ENCODE measurements at places on chromosomes 1 and 21. TPM values are rescaled to one million over a fixed set of nuclear protein-coding genes. Genes with fewer than 3 reads are reported as not detected.

DNA sequence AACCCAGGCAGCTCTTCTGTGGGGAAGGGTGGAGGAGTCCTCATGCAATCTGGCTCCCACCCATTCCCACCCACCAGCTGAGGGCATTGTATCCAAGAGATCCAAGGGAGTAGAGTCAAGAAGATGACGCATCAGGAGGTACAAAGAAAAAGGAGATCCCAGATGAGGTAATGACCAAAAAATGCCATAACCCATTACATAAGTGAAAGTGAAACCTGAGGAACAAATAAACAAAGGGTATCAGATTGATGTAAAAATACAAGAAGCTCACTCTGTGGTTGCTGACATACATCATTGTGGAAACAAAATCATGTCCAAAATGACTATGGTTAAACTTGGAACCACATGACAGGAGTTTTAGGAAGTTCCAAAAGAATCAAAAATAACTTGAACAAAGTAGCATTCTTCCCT, 42.5 kb downstream of the CCN1 start:
- H3K27me3 ChIP-seq = no peaks in the 10 kb centered on the region
- no peak overlapping the region for H3K27ac ChIP-seq
- H3K4me3 ChIP-seq = no peak overlapping the region
- peaks cover 8% of the 10 kb centered on the region for H3K4me1 ChIP-seq
- no peak for DNase-seq
- H3K36me3 ChIP-seq = peaks cover 35% of the 10 kb centered on the region

- peaks cover 56% of the 10 kb centered on the region for H3K27me3 ChIP-seq
- DNase-seq = no peak
- no peak overlapping the region for H3K27ac ChIP-seq
- H3K4me1 ChIP-seq = peaks cover 2% of the 10 kb centered on the region
- H3K36me3 ChIP-seq = no peaks in the 10 kb centered on the region
Measured at GRCh38 chr1:175564119-175564518, 179.3 kb downstream of the TNR start.

NUAK2 gene
- 6.0 TPM for total RNA-seq

DNA sequence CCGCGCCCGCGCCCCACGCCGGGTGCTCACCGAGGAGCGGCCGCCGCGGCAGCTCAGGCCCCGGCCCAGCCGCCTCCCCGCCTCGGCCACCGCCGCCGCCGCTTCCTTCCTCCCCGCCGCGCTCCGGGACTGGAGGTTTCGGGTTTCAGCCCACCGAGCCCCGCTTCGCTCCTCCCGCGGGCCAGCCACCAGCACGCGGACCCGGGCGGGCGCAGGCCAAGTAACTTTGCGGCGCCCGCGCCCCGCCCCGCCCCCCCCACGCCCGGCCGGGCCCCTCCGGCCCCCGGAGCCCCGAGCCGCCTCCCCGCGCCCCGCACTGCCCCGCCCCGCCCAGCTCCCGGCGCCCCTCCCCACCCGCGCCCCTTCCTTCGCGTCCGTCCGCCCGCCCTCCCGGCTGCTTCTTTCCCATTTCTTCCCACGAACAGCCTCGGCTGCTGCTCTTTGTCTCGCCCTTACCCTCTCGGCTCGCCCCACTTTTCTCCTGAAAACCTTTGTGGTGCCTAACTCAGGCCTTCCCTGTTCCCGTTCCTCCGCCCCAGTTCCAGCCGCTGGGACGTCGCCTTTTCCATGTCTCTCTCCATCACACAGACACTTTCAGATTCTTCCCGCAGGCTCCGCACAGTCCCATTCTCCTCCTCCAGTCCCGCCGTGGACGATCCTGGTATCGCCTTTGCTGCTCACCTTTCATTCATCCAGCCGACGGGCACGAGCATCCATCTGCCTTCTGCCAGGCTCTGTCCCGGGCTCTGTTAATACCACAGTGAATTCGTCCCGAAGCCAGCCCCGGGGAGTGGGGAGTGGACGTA, at the start of gene GPR161:
Gene GPR161, minus strand, starts transcription at position 222 of the 806 bp plus-strand sequence. CDS start 32,080 bp downstream, outside the sequence.
- H3K27me3 ChIP-seq = peaks cover 43% of the 10 kb centered on the region
- peak within 1 kb of the TSS; percentile 80 for H3K4me3 ChIP-seq
- peak within 1 kb of the TSS; percentile 17 for H3K27ac ChIP-seq
- H3K4me1 ChIP-seq = peaks cover 12% of the 10 kb centered on the region
- DNase-seq = peak; percentile 45
- peaks cover 3% of the 10 kb centered on the region for H3K36me3 ChIP-seq

GRCh38 chr1:46527474-46528296, 23.8 kb downstream of the KNCN start:
- peaks cover 28% of the 10 kb centered on the region for H3K27me3 ChIP-seq
- peak; percentile 85 for DNase-seq
- H3K4me3 ChIP-seq = no peak overlapping the region
- no peaks in the 10 kb centered on the region for H3K36me3 ChIP-seq
- H3K4me1 ChIP-seq = peaks cover 42% of the 10 kb centered on the region

GRCh38 chr1:58964880-58965279, 181.0 kb upstream of the JUN start:
- peaks cover 3% of the 10 kb centered on the region for H3K27me3 ChIP-seq
- H3K36me3 ChIP-seq = no peaks in the 10 kb centered on the region
- H3K27ac ChIP-seq = no peak overlapping the region
- peaks cover 31% of the 10 kb centered on the region for H3K4me1 ChIP-seq
- DNase-seq = no peak

DNA sequence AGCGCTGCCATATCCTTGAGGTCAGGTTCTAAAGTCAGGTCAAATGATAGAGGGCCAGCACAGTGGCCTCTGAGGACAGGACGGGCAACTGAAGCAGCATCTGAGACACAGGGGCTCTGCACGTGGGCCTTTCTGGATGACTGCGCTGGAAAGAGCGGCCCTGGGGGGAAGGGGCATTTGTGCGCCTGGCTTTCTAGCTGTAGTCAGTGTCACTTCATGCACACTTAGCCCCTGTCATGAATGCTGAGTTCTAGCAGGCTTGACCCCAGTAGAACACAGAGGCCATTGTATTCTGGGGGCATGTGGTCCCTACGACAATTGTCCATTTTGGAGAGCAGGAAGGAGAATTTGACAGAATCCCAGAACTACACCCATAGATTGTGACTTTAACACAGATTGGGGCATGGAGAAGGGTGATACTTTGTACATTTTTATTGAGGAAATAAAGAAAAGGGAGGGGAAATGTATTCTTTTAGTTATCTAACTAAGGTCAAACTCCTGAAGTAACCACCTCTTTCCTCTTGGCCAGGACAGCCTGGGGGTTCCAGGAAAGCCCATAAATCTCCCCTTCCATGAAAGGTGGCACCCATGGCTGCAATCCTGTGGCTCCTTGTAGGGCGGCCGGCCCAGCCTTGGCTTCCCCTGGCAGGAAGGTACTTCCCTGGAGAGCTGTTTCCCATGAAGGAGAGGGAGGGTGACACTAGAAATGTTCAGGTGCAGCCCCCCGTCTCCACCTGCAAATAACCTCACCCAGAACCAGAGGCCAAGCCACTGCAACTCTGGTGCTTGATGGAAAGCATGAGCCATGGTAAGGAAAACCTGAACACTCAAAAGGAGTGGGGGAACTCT, 34.4 kb downstream of the NTPCR start:
- H3K4me1 ChIP-seq = no peaks in the 10 kb centered on the region
- H3K27ac ChIP-seq = no peak overlapping the region

S100A7 gene
- not detected for total RNA-seq

DNA sequence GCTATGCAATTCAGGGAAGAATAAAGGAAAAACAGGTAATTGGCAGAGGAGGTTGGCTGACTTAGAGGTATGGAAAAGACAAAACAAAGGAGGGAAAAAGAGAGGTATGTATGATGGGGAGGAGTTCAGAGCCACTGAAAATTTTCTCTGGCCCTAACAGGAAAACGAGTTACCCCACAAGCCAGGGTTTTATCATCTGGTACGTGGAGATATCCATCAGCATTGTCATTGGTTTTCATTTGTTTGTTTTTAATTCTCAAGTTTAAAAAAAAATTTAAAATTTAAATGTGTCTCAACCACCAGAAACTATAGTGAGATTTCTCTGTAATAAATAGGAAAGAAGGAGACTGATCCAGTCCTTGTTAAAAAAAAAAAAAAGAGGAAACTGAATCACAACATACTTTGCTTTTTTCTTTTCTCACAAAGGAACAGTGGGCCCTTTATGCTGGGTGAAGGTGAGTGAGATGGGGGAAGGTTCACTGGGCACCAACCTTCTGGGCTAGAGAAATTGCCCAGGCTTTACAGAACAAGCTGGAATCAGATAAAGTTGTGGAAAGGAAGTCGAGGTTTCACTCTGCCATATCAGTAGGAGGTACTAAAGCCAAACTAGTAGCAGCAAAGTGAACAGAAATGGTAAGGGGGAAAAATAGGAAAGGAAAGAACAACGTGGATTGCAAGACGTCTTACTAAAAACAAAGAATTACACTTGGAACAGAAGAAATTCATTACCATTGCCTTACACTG, 2.7 kb downstream of the IFNAR2 start:
- peak overlapping the region; percentile 84 for H3K27ac ChIP-seq
- H3K4me3 ChIP-seq = peak overlapping the region; percentile 93
- DNase-seq = peak; percentile 34
- H3K27me3 ChIP-seq = peaks cover 3% of the 10 kb centered on the region

- no peaks in the 10 kb centered on the region for H3K36me3 ChIP-seq
- H3K27ac ChIP-seq = no peak overlapping the region
- no peaks in the 10 kb centered on the region for H3K4me1 ChIP-seq
- no peak overlapping the region for H3K4me3 ChIP-seq
Measured at GRCh38 chr1:162391790-162392563, 10.4 kb downstream of the C1orf226 start.

TAF5L gene
- total RNA-seq = 24.9 TPM

GRCh38 chr1:174871886-174872285, 127.9 kb upstream of the CACYBP start:
- no peak for DNase-seq
- no peak overlapping the region for H3K4me3 ChIP-seq
- H3K27me3 ChIP-seq = no peaks in the 10 kb centered on the region
- H3K4me1 ChIP-seq = peaks cover 8% of the 10 kb centered on the region
- H3K27ac ChIP-seq = no peak overlapping the region
- H3K36me3 ChIP-seq = peaks cover 4% of the 10 kb centered on the region

BEND5 gene
- 1.9 TPM for total RNA-seq

UBE2U gene
- not detected for total RNA-seq

BRDT gene
- total RNA-seq = not detected

LCE2A gene
- not detected for total RNA-seq

GRCh38 chr1:89279011-89279466, 6.4 kb upstream of the GBP5 start:
- H3K27me3 ChIP-seq = no peaks in the 10 kb centered on the region
- peak overlapping the region; percentile 93 for H3K27ac ChIP-seq
- no peak for DNase-seq
- peaks cover 82% of the 10 kb centered on the region for H3K4me1 ChIP-seq

GRCh38 chr1:94736073-94736472, 84.1 kb upstream of the SLC44A3 start:
- DNase-seq = no peak
- no peak overlapping the region for H3K4me3 ChIP-seq
- no peak overlapping the region for H3K27ac ChIP-seq
- no peaks in the 10 kb centered on the region for H3K4me1 ChIP-seq

CELA2A gene
- not detected for total RNA-seq

MYBPHL gene
- total RNA-seq = not detected

GRCh38 chr1:191371626-191372025, 786.6 kb upstream of the RGS18 start:
- no peak for DNase-seq
- H3K27me3 ChIP-seq = no peaks in the 10 kb centered on the region
- no peaks in the 10 kb centered on the region for H3K36me3 ChIP-seq
- H3K4me1 ChIP-seq = no peaks in the 10 kb centered on the region
- no peak overlapping the region for H3K4me3 ChIP-seq
- no peak overlapping the region for H3K27ac ChIP-seq

EXO1 gene
- total RNA-seq = 46.3 TPM

DNA sequence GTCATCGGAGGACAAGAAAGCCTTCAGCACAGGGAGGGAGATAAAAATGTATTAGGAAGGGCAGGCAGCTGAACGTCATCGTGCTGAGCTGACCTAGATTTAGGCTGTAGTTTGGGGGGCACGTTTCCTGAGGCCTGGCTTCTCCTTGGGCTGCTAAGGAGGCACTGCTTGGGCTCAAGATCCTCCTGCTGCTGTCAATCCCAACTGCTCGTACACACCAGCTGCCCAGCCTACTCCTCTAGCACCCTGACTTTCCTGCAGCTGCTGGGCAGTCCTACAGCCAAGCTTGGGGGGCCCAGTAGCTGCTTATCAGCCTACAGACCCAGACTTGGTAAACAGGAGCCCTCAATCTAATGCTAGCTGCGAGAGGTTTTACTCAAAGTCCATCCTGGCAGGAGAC, 6.2 kb downstream of the TMEM35B start:
- no peaks in the 10 kb centered on the region for H3K27me3 ChIP-seq
- H3K36me3 ChIP-seq = peaks cover 24% of the 10 kb centered on the region
- H3K4me1 ChIP-seq = peaks cover 14% of the 10 kb centered on the region
- DNase-seq = no peak
- H3K4me3 ChIP-seq = no peak overlapping the region

SETSIP gene
- total RNA-seq = not detected

GRCh38 chr1:201554190-201554600, 15.3 kb downstream of the NAV1 start:
- no peak for DNase-seq
- H3K36me3 ChIP-seq = no peaks in the 10 kb centered on the region
- peaks cover 8% of the 10 kb centered on the region for H3K27me3 ChIP-seq

DNA sequence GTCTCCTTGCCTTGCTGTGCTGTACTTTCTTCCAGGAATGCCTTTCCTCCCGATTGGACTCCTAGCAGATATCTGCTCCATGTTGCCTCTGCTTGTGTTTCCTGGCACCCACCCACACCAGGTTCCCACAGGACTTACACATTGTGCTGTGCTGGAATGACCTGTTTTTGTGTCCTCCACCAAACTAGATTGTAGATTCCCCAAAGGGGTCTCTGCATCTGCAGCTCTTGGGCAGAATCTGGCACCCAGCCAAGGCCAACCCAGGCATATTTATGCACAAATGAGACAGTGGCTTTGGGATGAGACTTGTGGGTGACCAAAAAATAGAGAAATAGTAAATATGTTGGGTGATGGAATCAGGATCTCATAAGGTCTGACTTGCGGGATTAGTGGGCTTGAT, 278.2 kb downstream of the RRAGC start:
- H3K27me3 ChIP-seq = peaks cover 80% of the 10 kb centered on the region
- H3K4me1 ChIP-seq = peaks cover 16% of the 10 kb centered on the region
- H3K4me3 ChIP-seq = no peak overlapping the region
- H3K36me3 ChIP-seq = no peaks in the 10 kb centered on the region
- DNase-seq = peak; percentile 15

- H3K27me3 ChIP-seq = peaks cover 9% of the 10 kb centered on the region
- no peaks in the 10 kb centered on the region for H3K4me1 ChIP-seq
- H3K4me3 ChIP-seq = no peak overlapping the region
- no peak overlapping the region for H3K27ac ChIP-seq
Measured at GRCh38 chr1:204931768-204932572, 61.3 kb downstream of the NFASC start.

DNA sequence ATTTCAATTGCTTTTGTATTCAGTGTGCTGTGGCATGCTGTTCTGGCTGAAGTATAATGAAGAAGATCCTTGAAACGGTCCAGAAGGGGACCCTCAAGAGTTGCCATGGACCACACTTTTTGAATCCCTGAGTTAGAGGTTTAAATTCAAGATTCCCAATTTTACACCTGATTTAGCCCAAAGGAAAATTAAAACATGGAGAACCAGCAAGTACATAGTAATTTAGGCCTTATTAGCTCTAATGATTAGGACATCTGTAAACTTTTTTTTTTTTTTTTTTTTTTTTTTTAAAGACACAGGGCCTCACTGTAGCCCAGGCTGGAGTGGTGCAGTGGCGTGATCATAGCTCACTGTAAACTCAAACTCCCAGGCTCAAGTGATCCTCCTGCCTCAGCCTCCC, 107.3 kb downstream of the ENAH start:
- H3K36me3 ChIP-seq = no peaks in the 10 kb centered on the region
- H3K4me3 ChIP-seq = no peak overlapping the region
- no peak overlapping the region for H3K27ac ChIP-seq
- peaks cover 6% of the 10 kb centered on the region for H3K27me3 ChIP-seq
- peaks cover 5% of the 10 kb centered on the region for H3K4me1 ChIP-seq

RGS8 gene
- total RNA-seq = not detected

- no peak overlapping the region for H3K4me3 ChIP-seq
- peaks cover 13% of the 10 kb centered on the region for H3K36me3 ChIP-seq
Measured at GRCh38 chr21:46427516-46427915, 31.2 kb upstream of the DIP2A start.

Measured in activated CD8-positive, alpha-beta memory T cell treated with anti-CD3 and anti-CD28 coated beads, Interleukin-2, amount 10 ng/mL, durations not matched to agents 7 days and 5 days (primary cell).